NCI-H2029 (cell line): ENCODE measurements at places on chromosomes 3 and 15.

DNA sequence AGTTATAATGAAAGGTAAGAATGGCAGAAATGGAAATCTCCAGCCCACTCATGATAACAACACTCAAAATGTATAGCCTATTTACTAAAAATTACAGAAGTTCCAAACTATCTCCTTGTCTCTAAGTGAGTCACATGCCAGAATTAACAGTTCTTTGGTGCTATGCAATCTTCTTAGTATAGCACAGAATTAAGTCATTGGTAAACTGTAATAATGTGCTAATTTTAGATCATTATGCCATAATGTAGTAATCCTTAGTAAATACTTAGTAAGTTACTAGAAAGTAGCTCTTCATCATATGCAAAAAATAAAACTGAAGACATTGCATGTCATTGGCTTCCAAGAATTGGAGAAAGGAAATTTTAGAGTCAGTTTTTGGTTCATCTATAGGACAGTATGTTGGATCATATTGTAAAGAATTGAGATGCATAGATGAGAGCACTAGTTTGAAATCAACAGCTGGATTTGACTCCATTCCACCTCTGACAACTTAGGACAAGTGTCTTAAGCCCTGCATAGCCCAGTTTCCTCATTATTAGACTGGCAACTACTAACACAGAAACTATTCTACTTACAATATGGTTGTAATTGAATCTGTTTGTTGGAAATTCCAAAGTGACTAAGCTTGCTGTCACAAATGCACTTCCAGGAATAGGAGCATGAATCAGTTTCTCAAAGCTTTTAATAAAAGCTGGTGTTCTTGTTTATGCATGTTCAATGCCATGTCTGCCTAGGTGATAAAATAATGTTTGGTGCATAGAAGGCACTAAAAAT, 40.1 kb upstream of the CD47 start:
- DNase-seq = no peak

DNA sequence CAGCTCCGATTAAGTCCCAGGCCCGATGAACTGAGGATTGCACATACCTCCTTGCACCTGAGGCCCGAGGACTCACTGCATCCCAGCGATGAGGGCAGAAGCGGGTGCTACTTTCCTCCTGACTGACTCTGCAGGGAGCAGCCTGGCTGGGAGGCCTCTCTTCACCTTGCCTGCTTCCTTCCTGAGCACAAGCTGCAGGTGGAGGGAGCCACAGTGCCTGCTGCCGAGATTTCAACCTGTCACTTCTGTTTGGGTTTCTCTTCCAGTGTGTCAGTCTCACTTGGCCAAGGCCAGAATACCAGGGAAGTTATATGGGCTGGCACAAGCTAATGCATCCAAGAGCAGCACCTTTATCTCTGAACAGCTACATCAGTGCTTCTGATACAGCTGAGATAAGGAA, 185.4 kb downstream of the NTRK3 start:
- DNase-seq = no peak

- no peak for DNase-seq
Observed at GRCh38 chr15:34436126-34436955, 1.3 kb downstream of the GOLGA8A start.

- no peak for DNase-seq
Observed at GRCh38 chr15:29891096-29891457, 68.8 kb upstream of the TJP1 start.

- no peak for DNase-seq
Observed at GRCh38 chr3:184459355-184459754, 79.5 kb downstream of the CHRD start.

DNA sequence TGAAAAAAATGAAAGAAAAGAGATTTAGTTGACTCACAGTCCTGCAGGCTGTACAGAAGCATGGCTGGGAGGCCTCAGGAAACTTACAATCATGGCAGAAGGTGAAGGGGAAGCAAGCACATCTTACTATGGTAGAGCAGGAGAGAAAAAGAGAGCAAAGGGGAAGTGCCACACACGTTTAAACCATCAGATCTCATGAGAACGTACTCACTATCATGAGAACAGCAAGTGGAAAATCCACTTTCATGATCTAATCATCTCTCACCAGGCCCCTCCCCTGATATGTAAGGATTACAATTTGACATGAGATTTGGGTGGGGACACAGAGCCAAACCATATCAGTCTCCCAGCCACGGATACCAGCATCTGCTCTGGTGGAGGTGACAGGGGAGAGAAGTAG, 50.8 kb upstream of the CPOX start:
- DNase-seq = no peak

DNA sequence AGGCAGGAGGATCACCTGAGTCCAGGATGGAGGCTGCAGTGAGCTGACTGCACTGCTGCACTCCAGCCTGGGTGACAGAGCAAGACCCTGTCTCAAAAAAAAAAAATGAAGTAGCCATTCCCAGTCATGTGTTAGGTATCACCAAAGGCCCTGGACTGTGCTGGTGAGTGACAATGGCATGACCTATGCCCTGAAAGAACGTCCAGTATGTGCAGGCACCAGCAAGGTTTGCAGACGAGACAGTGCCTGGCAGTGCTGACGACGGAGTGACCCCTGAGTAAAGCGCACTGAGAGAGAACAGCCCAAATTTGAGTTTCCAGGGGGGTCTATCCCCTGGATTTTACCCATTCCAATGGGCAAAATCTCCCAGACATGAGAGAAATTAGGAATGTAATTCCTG, 45.2 kb downstream of the RBPMS2 start:
- no peak for DNase-seq

GRCh38 chr15:29046977-29047376, 161.2 kb downstream of the APBA2 start:
- no peak for DNase-seq

- no peak for DNase-seq
Observed at GRCh38 chr15:93252780-93253179, 163.8 kb upstream of the RGMA start.

GRCh38 chr3:29145360-29145759, 135.5 kb upstream of the RBMS3 start:
- no peak for DNase-seq

DNA sequence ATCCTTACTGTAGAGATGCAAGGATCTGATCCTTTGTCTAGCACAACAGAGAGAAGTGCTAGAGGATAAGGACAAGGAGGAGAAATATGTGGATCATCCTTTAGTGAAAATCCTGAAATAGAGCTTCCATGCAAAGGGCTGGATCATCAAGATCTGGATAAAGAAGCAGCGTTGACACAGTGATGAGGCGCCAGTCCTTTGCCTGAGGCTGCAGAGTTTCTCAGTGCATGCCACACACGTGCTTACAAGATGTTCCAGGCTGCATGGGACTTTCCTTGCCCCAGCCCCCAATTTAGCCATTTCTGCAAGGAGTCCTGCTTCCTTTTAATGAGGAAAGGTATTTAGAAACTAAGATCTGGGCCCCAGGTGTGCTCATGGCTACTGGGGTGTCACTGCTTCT, 7.2 kb upstream of the ABTB1 start:
- no peak for DNase-seq

- no peak for DNase-seq
Observed at GRCh38 chr15:70643783-70644125, 119.6 kb downstream of the UACA start.

GRCh38 chr3:192727032-192727847, at the start of gene FGF12:
Gene FGF12, minus strand, starts transcription at chr3:192727541.
- DNase-seq = peak; percentile 65

DNA sequence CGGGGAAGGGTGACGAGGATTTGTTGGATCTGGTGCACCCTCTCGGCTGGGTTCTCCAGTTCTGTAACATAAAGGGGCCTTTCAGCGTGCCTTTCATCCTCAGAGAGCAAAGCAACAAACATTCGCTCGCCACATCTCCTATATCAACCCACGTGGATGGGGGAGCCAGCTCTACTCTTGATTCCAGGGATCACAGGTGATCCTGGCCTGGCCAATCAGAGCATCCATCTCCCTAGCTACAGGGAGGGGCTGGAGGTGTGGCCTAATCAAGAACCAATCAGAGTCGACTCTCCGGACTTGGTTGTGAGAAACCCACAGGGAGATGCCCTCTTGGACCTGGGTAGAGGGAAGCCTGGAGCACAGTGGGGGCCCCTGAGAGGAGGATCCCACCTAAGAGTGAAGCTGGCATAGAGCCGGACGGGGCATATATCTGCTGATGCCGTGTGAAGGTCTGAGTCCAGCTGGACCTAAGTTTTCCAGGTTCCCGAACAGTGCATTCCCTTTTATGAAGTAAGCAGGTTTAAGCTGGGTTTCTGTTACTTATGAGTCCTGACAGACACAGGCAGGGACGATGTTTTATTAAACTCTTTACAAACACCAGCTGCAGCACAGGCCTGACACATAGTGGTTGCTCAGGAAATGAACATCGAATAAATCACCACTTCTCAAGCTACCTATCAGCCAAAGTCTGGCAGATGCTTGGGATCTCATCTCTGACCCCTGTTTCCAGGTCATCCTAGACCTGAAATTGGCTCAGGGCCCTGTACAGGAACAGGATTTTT, 50.7 kb upstream of the RAD18 start:
- DNase-seq = no peak

GRCh38 chr15:27808182-27808581, 290.9 kb downstream of the OCA2 start:
- DNase-seq = no peak

GRCh38 chr15:33160581-33161165, 33.8 kb downstream of the FMN1 start:
- DNase-seq = no peak

- no peak for DNase-seq
Observed at GRCh38 chr3:182793663-182794454, 555 bp downstream of the ATP11B start.

GRCh38 chr15:75720787-75721479, 8.3 kb upstream of the CSPG4 start:
- DNase-seq = peak; percentile 66

DNA sequence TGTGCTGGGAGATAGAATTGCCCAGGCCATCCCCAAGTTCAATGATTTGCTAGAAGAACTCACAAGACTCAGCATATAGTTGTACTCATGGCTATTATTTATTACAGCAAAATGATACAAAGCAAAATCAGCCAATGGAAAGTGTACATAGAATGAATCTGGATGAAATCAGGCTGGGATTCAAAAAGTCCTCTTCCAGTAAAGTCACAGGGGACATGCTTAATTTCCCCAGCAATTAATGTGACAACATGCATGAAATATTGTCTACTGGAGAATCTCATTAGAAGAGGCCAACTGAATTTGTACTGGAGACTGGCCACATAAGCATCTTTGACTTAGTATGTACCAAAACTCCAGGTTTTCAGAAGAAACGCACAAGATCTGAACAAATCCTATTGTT, 1043.1 kb downstream of the NAALADL2 start:
- no peak for DNase-seq

DNA sequence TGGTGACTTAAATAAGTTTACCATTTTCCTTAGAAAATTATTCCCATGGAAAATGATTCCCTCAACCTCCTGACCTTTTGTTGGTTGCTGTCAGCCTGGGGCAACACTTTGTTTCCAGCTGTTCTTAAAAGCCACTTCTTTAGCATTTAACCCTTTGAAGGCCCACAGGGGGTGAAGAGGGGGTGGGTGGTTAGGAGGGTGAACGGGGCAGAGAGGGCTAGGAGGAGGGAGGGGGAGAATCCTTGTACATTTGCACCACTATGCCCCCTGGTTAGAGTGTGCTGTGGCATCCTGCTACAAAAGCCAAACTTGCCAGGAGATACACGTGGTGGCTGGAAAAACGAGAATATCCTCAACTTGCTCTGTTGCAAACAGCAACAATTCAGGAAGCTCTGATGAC, 273.2 kb upstream of the RGMA start:
- DNase-seq = no peak

DNA sequence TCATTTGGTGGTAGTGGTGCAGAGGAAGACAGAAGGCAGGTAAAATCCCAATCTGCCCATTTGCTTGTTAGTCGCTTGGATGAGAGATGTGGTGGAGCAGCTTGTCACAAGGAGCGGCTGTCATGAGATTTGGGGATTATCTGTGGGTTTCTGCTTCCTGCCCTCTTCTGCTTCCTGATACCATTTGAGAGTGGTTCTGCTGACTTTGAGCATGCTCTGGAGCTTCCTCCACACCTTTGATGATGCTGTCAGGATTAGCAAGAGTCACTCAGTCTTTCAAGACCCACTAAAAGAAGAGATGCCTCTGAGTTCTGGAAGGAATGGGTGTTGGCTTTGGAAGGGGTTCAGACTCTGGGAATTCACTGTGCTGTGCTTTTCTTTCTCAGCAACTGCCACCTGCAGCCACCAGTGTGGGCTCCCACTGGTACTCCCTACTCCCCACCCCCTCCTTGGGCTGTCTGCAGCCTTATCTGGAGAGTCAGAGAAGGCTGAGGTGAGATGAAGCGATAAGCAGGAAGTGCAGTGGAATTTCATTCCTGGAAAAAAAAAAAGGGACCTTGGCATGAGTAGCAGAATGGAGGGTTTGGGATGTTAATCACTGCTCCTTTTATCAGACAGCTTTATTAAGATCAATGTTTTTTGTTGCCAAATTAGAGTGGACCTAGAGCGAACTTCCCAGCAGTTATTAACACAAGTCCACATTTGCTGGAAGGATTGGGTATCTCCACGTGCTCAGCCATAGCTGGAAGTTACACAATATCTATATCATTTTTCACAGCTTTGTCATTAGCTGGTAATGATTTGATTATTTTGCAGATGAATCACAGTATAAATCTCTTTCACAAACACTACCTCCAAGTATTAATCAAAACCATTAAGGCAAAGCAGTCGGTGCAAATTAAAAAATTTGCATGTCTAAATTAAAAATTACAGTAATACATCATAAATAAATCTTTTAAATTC, 233.0 kb upstream of the SATB1 start:
- DNase-seq = no peak

DNA sequence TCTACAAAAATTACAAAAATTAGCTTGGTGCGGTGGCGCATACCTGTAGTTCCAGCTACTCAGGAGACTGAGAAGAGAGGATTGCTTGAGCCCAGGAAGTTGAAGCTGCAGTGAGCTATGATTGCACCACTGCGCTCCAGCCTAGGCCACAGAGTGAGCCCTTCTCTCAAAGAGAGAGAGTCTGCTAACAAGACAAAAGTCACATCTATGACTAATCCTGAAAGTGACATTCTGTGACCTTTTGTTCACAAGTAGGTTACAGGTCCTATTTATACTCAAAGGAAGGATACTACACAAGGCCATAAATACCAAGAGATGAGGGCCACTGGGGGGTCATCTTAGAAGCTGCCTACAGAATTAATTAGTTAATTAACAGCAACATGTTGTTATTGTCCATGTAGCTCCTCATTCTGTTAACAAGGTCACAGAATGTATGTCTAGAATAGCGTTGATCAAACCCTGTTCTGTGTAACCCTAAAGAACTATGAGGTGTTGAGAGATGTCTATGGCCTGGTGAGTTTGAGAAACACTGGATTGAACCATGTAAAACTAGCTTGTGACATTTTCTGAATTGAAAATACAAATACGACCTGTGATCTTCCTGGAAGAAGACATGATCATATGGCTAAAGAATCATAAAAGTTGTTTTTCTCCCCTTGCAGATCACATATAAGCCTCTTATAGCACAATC, 97.0 kb downstream of the SAMMSON start:
- no peak for DNase-seq

DNA sequence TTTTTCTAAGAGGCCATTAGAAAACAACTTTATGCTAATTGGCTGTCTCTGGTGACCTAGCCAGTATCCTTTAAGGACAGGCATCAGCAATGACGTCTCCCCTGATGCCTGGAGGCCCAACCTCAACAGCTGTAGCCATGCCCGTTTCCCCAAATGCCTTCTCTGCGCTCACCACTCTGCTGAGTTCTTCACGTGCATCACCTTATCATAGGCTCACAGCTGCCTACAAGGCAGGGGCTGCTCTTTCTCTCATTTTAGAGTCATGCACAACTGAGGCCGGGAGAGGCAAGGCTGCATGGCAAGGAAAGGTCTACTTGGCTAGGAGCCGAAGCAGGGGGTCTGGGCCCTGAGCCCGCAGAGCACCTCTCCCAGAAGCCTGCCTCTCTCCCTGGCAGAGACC, 43.9 kb upstream of the SEC13 start:
- DNase-seq = no peak
